Choroid plexus epithelial cell (primary cell): ENCODE measurements at places on chromosomes 12 and 14.

- DNase-seq = peak; percentile 48
These were observed 97.3 kb upstream of the ALX1 start for GRCh38 chr12:85182699-85183098.

DNA sequence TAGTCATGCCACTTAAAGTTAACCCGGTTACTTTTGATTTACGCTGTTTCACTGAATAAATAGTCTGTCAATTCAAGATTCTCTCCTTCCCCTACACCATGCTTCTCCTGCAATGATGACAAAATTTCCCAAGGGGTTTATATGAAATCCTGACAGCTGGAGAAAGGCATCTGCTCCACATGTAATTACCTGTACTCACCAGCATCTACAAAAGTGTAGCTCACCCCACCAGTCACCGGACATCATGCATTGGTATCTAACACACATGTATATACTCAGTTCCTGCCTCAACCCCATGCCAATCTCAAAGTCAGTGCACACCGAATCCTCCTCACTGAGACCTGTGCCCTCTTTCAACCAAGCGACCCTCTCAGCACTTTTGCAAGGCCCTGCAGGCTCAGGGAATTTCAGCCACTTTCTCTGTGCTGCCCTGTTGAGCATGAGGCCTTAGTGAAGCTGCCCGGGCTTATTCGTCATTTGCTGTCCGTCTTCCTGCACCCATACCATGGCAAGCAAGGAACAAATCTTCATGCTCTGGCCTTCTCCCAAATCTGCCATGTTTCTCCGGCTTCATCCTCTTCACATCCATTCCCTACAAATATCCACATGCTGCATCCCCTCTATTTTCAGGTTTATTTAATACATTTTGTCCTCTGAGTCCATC is 131.6 kb downstream of the SEC23A start:
- no peak for DNase-seq

DNA sequence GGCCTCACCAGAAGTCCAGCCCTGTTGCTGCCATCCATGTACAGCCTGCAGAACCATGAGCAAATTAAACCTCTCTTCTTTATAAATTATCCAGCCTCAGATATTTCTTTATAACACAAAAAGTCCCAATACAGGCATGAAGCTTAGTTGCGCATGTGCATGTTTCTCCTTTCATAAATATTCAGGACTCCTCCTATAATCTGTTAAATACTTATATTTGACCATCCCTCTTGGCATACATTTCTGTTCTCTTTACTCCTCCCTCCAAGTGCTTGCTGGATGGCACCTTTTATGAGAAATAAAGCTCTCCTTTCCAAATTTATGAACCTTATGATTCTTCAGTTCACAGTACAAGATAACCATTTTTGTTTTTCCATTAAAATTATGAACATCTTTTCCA is 20.5 kb downstream of the DAAM1 start:
- no peak for DNase-seq

GRCh38 chr14:99235582-99236320 is 36.2 kb downstream of the BCL11B start:
- DNase-seq = no peak

DNA sequence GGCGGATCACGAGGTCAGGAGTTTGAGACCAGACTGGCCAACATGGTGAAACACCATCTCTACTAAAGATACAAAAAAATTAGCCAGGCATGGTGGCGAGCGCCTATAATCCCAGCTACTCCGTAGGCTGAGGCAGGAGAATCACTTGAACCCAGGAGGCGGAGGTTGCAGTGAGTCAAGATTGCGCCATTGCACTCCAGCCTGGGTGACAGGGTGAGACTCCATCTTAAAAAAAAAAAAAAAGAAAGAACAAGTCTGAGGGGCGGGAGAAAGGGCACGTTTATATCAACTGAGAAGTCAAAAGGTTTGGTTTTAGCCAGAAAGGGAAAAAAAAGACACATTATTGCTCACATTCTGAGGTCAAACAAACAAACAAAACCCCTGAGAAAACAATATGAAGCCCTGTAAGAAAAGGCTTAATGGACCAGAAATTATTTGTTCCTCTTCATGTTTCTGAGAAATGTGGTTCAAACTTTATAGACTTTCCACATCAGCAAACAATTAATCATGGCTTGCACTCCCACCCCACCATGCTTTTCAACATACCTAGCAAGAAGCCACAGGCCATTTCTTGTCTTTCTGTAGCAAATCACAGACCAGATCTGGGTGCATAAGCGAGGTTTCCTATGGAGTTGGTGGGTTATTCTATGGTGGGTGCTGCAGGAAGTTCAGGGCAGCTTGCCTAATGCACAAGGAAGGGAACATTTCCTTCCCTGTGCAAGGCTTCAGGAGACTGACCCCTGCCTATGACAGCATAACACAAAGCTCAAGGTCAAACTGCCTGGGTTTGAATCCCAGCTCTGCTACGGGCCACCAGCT is 80.1 kb downstream of the SSPN start:
- DNase-seq = no peak

GRCh38 chr14:72450473-72451044 is 443.3 kb downstream of the DPF3 start:
- no peak for DNase-seq

DNA sequence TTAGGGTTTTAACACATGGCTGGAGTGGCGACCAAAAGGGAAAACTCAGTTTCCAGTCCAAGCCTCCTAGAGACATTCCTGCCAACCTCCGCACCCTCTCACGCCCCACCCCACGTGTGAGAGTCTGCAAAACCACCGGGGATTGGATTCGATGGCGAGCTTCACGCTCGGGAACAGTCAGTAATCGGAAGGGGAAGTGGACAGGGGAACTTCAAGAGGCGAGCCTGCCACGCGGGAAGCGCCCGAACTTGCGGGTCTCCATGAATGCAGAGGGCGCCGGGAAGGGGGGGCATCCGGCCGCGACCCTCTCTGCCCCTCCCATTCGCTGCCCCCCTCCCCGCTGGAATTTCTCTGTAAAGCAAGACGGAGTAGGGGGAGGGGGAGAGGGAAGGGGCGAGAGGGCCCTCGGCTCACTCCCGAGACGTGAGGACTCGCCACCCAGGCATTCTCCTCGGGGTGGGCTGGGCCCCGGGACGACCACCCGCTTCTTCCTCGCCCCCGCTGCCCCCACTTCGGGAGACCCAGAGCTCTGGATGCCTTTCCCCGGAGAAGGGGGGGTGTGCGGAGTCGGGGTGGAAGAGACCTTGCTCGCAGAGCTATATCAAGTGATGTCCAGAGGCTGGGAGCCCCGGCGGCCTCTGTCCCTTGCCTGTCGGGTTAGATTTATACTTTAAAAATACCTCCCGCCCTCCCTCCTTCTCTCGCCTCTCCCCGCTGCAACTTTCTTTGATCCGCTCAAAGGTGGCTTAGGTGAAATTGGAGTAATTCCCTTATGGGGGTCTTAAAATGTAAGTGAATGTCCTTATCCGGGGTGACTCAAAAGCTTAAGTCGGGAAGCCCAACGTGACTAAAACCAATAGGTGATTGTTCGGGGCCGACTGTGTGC is 2.5 kb upstream of the CCND2 start:
- DNase-seq = no peak

- peak; percentile 46 for DNase-seq
These were observed 181.1 kb downstream of the ESR2 start for GRCh38 chr14:64112867-64113678.

GRCh38 chr14:50839048-50839447 is 8.1 kb upstream of the NIN start:
- DNase-seq = no peak

DNA sequence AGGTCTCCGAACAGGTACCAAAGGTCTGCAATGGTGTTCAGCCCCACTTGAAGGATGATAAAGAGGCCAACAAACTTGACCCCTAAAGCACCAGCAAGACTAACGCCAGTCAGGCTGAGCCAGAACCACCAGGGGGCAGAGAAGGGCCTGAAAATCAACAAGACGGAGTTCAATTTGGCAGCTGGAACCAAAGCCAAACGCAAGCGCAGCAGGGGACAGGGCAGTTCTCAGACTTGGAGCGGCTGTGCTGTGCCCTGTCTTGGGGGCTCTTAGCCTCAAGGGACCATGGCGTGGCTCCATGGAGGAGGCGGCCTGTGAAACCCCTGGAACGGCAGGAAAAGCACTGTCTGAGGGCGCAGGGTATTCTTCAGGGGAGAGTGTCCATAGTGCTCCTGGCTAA is 19.6 kb downstream of the POMT2 start:
- DNase-seq = peak; percentile 95
